ELR (cell line): ENCODE measurements at places on chromosomes 16 and 17.

- peak; percentile 22 for DNase-seq
Measured at GRCh38 chr17:44707755-44708400, 587 bp upstream of the DBF4B start.

- DNase-seq = no peak
Measured at GRCh38 chr16:29674188-29674587, 4.8 kb upstream of the QPRT start.

DNA sequence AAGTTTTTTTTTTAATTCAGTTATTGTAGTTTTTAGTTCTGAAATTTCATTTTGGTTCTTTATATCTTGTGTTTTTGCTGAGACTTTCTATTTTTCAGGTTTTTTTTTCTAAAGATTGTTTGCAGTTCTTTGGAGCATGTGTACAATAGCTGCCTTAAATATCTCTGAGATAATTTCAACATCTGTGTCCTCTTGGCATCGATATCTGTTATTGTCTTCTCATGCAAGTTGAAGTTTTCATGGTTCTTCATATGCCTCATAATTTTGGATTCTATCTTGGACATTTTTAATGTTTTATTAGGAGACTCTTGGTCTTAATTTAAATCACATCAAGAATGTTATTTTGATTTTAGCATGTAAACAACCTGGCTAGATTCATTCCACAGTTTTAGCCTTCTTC lies 22.8 kb downstream of the COX11 start:
- DNase-seq = no peak

DNA sequence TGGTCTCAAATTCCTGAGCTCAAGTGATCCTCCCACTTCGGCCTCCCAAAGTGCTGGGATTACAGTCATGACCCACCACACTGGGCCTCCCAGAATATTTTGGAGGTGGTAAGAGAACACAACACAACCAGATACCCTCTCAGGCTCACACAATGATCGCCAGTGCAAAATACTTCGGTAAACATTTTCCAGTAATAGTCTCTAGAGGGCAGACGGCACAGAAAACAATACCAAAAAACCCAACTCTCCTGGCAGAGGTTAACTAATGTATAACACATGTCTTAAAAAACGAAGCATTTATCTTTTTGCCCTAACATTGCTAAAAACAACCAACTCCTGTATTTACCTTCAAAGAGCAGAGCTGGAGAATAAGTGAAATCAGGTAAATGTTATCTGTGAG lies 10.5 kb downstream of the NUFIP2 start:
- DNase-seq = peak; percentile 36

DNA sequence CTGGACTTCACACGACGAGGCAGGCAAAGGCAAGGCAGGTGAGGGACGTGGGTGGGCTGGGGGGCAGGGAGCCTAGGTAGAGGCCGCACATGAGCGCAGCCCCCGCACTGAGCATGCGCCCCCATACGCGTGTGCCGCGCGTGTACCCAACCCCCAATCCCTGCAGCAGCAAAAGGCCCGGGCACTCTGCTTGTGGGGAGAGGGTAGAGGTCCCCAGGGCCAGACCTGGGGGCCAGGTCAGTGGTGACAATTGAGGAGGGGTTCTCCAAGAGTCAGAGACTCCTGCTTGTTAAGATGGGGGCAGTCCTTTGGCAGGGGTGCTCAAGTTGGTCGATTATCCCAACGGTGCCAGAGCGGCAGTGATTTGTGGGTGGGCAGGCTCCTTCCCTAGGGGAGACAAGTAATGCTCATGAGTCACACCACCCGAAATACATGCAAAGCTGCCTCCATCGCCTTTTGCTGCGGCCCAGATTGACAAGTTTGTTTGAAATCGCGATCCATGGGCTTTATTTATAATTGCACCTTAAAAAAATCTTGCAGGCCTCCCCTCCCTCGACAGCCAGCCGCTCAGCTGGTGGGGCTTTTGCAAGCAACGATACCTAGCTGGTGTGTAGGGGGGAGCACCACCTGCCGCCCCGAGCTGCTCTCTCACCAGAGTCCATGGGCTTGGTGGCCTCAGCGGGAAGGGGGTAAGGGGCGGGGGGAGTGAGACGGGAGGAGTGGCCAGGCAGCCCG lies 1.1 kb upstream of the GIT1 start:
- peak; percentile 82 for DNase-seq

GRCh38 chr16:66382171-66382965 lies 15.9 kb downstream of the CDH5 start:
- peak; percentile 99 for DNase-seq
